ENCODE measurements at places on chromosomes 13 and 19.

DNA sequence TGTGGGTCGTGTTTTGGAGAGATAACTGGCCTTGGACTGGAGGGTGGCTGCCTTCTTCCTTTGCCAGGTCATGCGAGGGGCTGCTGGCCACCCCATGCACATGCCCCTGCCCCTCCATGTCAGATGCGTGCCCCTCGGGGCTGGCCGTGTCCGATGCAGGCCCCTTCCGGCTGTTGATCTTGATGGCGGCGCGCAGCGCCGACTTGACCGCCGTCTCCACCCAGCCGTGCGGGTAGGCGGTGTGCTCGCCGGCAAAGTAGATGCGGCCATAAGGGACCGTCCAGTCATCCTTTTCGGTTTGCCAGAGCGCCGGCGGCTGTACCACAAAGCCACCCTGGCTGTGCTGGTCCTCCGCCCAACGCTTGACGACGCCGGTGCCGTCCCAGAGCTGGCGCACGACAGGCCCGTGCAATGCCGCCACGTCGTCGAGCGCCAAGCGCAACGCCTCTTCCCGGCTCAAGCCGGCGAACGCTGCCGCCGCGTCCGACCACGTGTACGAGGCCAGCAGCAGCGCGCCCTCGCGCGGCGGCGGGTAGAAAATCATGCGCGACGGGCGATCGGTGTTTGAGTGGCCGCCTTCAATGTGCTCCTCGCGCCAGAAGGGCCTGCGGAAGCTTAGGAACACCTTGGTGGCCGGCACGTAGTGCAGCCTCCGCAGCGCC is 6.9 kb downstream of the IL4I1 start:
- no peak for DNase-seq

GRCh38 chr13:106503730-106504453 is 31.6 kb downstream of the EFNB2 start:
- no peak for DNase-seq

- DNase-seq: no peak
These were observed 713 bp downstream of the KRI1 start for GRCh38 chr19:10565028-10565566.

- no peak for DNase-seq
These were observed 6.0 kb downstream of the RUVBL2 start for GRCh38 chr19:48999481-49000325.

GRCh38 chr19:29805031-29805965 is 6.5 kb upstream of the CCNE1 start:
- no peak for DNase-seq

- DNase-seq: no peak
These were observed 87.6 kb upstream of the SPRY2 start for GRCh38 chr13:80428349-80429096.

- no peak for DNase-seq
These were observed 502 bp downstream of the NECTIN2 start for GRCh38 chr19:44846455-44847143.

DNA sequence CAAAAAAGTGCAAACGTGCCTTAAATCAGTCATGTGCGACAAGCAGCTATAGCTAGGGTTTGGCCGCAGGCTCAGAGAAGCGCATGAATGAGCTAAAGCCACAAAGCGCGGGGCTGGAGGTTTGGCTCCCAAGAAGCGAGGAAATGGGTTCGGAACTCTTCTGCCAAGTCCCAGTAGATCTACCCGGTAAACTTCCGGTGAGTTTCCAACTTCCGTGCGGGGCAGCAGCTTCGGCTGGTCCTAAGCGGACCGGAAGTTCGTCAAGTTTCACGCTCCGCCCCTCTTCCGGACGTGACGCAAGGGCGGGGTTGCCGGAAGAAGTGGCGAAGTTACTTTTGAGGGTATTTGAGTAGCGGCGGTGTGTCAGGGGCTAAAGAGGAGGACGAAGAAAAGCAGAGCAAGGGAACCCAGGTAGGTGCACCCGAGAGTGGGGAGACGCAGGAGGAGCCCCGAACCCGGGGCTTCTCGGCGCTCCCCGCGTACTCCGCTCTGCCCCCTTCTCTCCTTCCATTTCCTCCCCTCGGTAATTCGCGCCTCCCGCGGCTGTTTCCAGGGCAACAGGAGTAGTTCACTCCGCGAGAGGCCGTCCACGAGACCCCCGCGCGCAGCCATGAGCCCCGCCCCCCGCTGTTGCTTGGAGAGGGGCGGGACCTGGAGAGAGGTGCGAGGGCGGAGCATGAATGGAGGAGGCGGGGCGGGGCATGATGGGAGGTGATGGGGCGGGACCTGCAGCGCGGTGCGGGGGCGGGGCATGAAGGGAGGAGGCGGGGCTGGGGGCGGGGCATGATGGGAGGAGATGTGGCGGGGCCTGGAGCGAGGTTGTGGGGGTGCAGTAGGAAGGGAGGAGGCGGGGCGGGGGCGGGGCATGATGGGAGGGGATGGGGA is at the start of gene NR1H2:
NR1H2 (plus strand) TSS at position 292 of the 885 bp plus-strand sequence. CDS start 1,149 bp downstream, outside the sequence.
- peak; percentile 91 for DNase-seq

Measured in HS-5 (cell line).